ENCODE measurements at places on chromosomes 12 and 14.

- no peak for DNase-seq
Measured at GRCh38 chr14:68193970-68194681, 374.5 kb downstream of the RAD51B start.

DNA sequence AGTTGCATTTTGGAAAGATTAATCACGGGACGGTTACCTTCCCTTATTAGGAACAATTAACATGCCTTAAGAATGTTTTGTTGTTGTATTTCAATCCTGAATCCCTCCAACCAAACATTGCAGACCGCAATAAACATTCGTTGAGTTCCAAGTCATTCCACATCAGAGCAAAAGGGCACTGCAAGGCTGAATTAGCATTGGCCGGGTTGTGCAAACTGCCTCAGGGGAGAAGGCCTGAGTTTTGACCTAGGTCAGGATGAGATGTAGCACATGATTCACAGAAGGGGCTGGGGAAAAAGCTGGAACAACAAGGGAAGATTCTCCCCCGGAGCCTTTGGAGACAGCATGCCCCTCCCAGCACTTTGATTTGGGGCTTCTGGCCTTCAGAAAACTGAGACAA, 82.1 kb upstream of the BDKRB2 start:
- DNase-seq = no peak

DNA sequence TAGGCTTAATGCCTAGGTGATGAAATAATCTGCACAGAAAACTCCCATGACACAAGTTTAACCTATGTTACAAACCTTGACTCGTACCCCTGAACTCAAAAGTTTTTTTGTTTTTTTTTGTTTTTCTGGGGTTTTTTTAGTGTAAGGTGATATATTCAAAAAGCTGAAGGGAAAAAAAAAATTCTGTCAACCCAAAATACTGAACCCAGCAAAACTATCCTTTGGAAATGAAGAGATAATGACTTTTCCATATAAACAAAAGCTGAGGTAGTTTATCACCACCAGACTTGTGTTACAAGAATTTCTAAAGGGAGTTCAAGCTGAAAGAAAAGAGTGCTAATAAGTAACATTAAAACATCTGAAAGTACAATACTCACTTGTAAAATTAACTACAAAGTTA, 448.1 kb downstream of the KCNH5 start:
- no peak for DNase-seq

DNA sequence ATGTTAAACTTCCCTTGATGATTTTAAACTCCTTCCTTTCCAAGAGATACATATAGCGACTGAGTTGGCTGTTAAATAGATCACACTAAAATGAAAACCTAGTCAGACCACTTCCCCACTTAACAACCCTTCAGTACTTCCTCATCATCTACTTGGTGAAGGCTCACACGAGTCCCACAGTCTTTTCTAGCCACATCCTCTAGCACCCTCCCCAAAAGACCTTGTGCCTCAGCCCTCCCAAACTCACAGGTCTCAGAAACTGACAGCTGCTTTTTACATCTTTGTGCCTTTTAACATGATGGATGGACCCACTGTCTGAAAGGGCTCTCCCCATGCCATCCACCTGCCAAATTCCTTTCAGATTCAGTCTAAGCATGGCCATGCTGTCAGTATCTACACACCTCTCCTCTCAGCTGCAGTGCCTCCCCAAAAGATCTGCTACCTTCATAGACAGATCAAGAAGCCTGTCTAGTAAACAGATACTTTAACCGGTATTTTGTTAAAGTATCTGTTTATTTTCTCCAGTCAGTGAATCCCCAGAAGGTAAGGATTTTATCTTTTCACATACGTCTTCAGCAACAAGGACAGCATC, 65.1 kb upstream of the GPHB5 start:
- DNase-seq = no peak

DNA sequence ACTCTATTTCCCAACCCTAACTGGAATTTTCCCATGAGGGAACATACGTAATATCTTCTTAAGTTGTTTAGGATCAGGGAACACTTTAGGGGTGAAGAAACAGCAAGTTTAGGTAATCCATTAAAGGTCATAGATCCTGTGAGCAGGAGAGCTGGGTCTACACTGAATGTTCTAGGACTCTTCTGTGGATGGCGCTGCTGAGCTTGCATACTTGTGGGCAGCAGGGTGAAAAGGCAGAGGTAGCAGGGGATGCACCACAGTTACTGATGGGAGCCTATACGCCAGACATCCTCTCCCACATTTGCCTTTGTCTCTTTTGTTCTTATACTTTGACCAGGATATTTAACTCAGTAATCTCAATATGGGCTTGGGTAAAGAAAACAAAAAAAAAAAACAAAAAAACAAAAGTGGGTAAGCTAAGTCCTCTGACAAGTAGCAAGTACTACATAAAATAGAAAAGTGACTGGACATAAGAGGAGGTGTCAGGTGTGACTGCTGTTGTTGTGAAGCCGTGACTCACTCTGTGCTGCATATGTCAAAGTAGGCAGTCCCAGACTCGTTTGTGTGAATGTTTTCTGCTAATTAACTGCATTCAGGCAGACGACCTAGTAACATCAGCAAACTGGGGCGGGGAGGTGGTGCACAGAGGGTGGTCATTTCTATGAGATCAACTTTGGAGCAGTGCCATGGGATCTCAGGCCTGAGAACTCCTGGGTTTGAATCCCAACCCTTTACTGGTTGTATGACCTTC, 31.6 kb downstream of the NEUROD4 start:
- DNase-seq = no peak

DNA sequence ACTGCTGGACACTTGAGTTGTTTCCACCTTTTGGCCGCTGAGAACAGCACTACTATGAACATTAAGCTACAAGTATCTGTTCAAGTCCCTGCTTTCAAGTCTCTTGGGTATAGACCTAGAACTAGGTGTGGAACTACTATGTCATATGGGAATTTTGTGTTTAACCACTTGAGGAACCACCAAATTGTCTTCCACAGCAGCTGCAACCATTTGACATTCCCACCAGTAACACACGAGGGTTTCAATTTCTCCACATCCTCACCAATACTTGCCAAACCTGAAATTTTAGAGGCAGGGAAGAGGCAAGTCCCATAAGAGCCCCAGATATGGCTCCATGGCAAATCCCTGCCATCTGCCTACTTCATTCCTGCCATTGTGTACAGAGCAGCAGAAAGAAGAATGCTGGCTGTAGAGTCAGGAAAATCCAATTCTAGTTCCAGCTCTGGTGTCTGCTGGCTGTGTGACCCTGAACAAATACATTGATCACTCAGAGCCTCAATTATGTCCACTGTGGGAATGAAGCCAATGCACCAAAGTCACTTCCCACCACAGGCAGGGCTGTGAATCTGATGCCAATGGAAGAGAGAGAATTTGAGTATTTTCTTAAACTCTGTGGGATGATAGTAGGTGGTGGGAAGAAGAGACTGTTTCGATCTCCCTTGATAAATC, 17.8 kb downstream of the PITPNM2 start:
- DNase-seq = no peak

GRCh38 chr12:63319386-63319785, 168.4 kb upstream of the AVPR1A start:
- peak; percentile 27 for DNase-seq

DNA sequence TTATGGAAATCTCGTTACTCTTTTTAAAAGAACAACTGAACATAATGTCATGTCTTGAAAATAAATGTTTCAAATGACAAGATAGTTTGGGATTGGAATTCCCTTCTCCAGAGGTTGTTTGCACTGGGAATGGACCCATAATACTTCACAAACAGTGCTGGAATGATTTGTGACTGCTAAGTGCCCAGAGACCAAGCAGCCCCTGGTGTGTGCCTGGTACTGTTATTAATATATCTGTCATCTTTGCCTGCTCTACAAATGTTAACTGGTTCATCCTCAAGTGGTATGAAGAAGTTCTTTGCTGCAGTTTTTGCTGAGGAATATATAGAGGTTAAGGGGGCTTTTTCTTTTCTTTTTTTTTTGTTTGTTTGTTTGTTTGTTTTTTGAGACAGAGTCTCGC, 64.9 kb upstream of the DACT1 start:
- no peak for DNase-seq

DNA sequence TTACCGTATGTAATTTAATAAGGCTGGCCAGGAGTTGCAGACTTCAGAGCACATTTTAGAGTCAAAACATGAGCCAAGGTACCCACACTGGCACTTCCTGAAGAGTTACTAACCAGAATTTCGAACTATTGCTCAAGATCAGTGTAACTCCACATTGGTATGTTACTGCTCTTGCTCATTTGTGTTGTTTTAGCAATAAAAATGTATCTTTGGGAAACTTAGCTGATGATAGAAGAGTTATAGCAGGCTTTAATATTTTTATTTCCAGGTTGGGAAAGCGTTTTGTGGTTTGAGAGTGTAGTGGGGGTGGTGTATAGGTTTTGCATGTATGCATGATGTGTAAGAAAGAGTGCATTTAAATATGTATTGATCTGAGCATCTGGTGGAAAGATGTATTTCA, 96.6 kb downstream of the SCN8A start:
- no peak for DNase-seq

All from putamen (tissue), 1 donor.